Body of pancreas (tissue), 4 donors: ENCODE measurements at places on chromosomes 4 and X. TPM values are rescaled to one million over a fixed set of nuclear protein-coding genes. Genes with fewer than 3 reads are reported as not detected.

Gene TMPRSS11F
- total RNA-seq, result not detected

Gene NPNT
- 28.7 TPM for total RNA-seq

Gene CRMP1
- total RNA-seq, result 1.6 TPM

Gene GPR50
- not detected for total RNA-seq

Gene WDR17
- 3.9 TPM for total RNA-seq

Gene SLC2A9
- total RNA-seq, result 8.6 TPM

Gene NDST4
- total RNA-seq, result not detected

Gene FANCB
- total RNA-seq, result not detected

Gene C4orf51
- not detected for total RNA-seq

Gene PROM1
- total RNA-seq, result 24.6 TPM

Gene CT47B1
- not detected for total RNA-seq

Gene CORIN
- total RNA-seq, result 1.3 TPM

Gene SORBS2
- total RNA-seq, result 210 TPM

- no peak for DNase-seq
Measured at GRCh38 chr4:152360045-152360410, 175.9 kb downstream of the FBXW7 start.

DNA sequence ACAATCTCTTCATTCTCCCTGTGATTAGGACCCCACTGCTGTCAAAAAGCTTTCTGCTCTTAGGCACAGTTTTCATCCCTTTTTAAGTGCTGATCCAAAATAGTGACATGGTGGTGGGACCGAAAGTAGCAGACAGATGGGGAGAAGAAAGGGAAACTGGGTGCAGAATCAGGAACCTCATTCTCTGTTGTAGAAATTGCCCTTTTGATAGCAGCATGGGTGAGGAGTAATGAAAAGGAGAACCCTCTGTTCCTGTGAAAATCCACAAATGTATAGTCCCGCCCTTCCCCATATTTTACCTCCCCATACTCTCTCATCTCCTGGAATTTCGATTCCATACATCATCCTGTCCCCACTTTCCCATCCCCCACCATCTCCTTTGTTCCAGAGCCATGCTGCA lies 126.5 kb downstream of the STIM2 start:
- DNase-seq, result no peak

GRCh38 chrX:149371986-149372385 lies 133.1 kb downstream of the IDS start:
- no peak for DNase-seq

- DNase-seq, result no peak
Measured at GRCh38 chrX:147478899-147479298, 432.8 kb upstream of the FMR1 start.

- no peak for DNase-seq
Measured at GRCh38 chr4:121326597-121326996, 54.2 kb downstream of the QRFPR start.

DNA sequence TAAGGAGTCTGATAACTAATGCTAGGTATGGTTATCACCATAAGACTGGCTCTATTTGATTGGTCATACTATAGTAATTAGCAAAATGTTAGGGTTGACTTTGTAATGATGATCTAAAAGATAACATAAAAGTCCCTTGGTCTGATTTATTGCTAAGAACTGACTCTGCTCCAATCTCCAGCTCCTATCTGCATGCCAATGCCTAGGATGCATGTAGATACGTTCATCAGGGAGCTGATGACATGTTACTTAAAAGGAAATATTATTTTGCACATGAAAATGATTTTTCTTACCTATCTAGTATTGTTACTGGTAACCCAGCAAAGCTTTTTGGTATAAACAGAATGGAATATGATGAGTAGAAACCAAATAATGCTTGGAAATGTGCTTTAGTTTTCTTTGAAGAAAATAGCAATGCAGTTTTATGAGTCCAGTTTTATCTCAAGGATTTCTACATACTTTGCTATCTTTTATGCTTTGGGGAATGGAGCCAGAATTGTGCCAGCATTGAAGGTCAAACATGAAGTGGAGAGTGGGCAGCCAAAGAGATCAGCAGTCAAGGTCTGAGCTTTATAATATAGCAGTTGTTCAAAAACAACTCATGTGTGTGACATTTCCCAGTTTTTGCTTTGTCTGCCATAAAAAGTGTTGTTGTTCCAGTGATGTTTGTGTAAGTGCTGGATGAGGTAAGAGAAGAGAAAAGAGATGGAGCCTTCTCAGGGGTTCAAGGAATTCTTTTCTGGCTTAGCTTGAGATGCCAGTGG lies 121.0 kb downstream of the ARHGAP24 start:
- DNase-seq, result peak; percentile 26

GRCh38 chrX:122134291-122134690 lies 1049.8 kb upstream of the GRIA3 start:
- no peak for DNase-seq

- no peak for DNase-seq
Measured at GRCh38 chrX:140501940-140502468, 2.9 kb downstream of the SOX3 start.

GRCh38 chr4:48698029-48698971 lies 81.8 kb downstream of the FRYL start:
- peak; percentile 66 for DNase-seq

GRCh38 chr4:156195914-156196313 lies 242.2 kb upstream of the CTSO start:
- no peak for DNase-seq

DNA sequence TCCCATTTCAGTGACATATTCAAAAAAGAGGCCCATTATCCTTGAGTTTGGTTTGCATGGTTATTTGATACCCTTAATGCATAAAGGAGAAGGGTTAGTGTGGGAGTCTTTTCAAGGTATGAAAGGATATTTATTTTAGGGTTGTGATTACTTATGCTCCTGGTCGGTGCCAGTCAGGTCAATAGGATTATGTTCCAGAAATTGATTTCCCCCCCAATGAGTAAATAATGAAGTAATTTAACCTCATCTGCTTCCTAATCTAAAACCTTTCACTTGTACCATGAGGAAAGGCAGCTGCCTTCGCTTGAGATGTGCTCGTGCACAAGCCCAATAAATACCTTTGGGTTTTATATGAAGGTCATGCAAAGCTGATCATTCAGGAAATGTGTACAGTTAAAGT lies 55.0 kb upstream of the NR0B1 start:
- DNase-seq, result peak; percentile 6

DNA sequence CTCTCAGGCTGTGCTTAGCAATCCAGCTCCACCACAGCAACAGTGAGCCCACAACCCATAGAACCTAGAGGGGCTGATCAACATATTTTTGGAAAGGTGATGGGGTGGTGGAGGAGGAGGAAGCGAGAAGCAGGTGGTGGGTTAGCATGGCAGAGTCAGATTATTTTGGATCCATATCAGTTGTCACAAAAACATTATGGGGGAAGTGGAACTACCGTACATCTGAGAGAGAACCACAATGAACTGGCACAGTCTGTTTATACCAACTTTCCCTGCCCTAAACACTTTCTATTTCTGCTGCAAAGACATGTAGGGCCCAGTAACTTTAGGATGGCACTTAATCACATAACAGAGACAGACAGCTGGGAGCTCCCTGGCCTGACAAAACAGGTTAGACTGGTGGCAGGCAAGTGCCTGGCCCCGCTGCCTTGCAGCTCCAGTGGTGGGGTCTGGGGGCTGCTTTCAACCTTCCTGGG lies 4.3 kb downstream of the SLC9A7 start:
- no peak for DNase-seq

DNA sequence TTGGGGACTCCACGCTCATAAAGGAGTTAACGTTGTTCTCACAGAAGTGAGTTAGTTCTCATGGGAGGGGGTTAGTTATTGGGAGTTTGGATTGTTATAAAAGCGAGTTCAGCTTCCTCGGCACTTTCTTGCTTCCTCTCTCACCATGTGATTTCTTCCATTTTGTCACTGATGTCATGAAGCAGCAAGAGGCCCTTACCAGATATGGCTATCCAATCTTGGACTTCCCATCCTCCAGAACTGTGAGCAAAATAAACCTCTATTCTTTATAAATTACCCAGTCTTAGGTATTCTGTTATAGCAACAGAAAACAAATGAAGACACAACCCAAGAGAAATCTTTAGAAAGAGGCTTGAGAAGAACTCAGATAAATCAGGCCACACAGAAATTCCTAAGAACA lies 29.5 kb downstream of the RELL1 start:
- no peak for DNase-seq

GRCh38 chr4:55124322-55125076 lies 896 bp downstream of the KDR start:
- DNase-seq, result no peak

DNA sequence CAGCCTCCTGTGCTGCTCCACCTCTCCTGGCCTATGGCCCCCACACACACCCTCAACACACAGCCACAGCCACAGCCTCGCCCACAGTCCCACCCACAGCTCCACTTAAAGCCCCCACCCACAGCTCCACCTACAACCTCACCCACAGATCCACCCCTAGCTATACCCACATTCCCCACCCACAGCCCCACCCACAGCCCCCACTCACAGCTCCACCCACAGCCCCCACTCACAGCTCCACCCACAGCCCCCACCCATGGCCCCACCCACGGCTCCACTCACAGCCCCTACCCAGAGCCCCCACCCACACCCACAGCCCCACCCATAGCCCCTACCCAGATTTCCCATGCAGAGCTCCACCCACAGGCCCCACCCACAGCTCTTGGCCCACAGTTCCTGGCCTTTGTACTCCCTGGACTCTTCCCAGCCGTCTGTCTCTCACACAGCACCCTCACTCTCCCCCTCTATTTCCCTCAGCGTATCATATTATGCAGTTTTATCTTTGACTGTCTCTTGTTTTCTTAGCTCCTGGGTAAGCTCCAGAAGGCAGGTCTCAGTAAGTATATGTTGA lies 322.5 kb downstream of the EVC2 start:
- DNase-seq, result peak; percentile 27

DNA sequence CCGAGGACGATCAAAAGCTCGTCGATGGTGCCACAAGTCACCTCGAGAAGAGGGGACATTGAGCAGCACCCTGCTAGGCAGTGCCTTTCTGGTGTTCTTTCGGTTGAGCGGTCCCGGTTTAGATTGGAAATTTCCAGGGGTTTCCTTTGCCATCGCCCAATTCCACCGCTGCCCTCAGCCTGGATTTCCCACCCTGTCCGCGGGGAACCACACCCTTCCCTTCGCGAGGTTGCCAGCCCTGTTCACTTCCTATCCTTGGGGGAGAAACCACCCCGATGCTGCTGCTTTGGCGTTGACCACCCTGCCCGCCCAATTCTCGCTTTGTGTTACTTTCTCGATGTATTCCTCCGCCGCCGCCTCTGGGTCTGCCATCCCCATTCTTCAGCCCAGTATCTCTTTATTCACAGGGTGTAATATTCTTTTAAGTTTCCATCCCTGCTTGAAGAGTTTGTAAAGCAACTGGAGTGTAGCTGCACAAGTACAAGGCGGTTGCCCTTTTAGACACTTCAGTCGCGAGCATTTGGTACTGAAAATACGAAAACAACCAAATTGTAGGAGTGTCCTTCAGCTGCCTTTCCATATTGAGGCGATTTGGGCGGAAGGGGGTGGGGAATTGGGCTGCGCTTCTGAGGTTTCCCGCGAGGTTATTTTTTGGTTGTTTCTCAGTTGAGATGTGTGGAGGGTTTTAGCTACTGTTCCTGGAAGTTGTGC lies 1.1 kb downstream of the OGT start:
- DNase-seq, result peak; percentile 25

- DNase-seq, result no peak
Measured at GRCh38 chr4:159382856-159383561, 280.1 kb downstream of the RAPGEF2 start.

DNA sequence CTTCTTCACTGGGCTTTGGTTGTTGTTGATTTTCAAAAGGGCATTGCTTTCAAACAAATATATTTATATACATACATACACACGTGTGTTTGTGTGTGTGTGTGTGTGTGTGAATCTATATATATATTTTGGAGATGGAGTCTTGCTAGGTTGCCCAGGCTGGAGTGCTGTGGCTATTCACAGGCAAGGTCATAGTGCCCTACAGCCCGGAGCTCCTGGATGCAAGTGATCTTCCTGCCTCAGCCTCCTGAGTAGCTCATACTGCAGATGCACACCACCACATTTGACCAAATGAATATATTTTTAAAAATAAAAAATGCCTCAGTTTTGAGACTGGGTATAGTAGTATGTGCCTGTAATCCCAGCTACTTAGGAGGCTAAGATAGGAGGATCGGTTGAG lies 34.4 kb downstream of the FRAS1 start:
- no peak for DNase-seq

GRCh38 chr4:147860960-147861359 lies 129.1 kb downstream of the ARHGAP10 start:
- DNase-seq, result no peak

GRCh38 chr4:187139141-187139540 lies 415.5 kb upstream of the FAT1 start:
- no peak for DNase-seq

- DNase-seq, result no peak
Measured at GRCh38 chrX:86914569-86914968, 603.0 kb upstream of the KLHL4 start.

DNA sequence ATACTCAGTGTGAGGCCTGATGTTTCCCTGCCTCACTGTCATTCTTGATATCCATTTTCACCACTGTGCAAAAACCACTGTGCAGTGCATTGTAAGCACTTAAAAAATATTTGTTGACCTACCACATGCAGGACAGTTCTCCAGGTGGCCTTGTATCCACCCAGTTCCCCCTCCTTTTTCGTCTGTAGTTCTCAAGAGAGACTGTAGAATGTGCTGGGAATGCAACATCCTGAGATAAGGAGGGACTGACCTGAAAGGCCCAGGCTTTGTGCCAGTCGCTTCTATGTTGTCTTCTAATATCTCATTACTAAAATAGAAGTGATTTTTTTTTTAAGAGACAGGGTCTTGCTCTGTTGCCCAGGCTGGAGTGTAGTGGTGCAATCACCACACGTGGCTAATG lies 21.7 kb upstream of the PAQR3 start:
- DNase-seq, result no peak

- DNase-seq, result no peak
Measured at GRCh38 chr4:108649863-108650211, 562 bp upstream of the OSTC start.
